ENCODE measurements at places on chromosomes 5 and 9.
A peak's percentile ranks its signal among the peaks of the same experiment; 100 is the strongest.

DNA sequence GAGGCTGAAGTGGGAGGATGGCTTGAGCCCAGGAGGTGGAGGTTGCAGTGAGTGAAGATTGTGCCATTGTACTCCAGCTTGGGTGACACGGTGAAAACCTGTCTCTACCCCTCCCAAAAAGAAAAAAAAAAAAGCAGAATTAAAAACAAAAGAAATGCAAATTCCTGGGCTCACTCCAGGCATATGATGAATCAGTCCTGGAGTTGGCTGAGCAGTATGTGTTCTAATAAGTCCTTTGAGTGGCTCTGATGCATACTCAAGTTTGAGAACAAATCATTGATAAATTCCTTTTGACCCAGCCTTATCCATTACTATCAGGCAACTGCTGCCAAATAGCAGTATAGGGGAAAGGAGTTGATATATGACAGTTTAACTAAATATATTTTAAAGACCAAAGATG, 28.3 kb downstream of the UHRF2 start:
- no peak for DNase-seq

GRCh38 chr5:147223343-147223742, 11.5 kb upstream of the STK32A start:
- DNase-seq: no peak

- DNase-seq: no peak
Observed at GRCh38 chr9:127351182-127352166, 45.5 kb upstream of the SLC2A8 start.

DNA sequence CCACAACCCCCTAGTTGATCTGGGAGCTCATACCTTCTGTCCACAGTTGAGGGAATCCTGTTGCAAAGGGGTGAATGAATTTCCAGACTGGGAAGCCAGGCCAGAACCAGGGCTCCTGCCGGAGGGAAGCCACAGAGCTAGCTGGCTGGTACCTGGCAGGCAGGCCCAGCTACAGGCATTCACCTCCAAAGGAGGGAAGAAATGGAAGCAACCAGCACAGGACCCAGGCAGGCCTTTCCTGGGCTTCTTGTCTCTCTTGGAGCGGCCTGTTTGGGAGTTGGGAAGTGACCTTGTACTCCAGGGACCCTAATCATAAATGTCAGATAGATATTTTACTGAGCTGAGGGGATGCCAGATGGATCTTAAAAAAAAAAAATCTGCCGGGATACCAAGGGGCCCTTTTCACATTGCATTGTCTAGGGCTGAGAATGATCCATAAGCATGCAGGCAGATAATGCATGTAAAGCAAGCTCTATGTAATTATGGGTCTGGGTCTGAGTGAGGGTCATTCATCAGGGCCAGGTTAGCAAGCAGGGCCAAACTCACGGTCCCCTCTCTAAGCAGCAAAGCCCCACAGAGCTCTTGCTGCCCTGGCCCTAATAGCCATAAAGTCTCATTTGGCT, 8.4 kb downstream of the NR2F1 start:
- no peak for DNase-seq

DNA sequence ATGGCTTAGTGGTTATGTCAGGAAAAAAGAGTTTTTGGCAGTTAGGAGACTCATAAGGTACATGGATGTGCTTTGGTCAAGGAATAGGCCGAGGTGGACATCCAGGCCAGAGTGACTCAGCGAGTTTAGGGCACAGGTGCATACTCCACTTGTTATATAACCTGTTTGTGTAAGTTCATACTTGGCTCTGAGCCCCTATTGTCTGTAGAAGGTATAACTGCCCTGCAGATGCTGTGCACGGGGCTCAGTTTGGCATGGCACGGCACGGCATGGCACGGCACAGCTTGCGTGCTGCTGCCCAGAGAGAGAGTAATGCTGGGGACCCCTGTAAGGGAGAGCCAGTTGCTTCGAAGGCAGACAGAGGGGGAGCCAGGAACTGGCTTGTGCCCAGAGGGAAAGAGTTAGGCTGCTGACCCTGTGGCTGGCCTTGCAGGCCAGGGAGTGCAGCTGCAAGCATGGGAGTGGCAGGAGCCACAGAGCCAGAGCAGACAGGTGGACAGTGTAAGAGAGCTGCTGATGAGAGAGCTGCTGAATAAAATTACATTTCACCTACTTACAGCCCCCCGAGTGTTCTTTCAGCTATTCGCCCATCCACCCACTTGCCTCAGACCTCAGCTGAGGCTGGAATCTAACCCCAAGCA, 32.2 kb downstream of the GCNT4 start:
- DNase-seq: no peak

DNA sequence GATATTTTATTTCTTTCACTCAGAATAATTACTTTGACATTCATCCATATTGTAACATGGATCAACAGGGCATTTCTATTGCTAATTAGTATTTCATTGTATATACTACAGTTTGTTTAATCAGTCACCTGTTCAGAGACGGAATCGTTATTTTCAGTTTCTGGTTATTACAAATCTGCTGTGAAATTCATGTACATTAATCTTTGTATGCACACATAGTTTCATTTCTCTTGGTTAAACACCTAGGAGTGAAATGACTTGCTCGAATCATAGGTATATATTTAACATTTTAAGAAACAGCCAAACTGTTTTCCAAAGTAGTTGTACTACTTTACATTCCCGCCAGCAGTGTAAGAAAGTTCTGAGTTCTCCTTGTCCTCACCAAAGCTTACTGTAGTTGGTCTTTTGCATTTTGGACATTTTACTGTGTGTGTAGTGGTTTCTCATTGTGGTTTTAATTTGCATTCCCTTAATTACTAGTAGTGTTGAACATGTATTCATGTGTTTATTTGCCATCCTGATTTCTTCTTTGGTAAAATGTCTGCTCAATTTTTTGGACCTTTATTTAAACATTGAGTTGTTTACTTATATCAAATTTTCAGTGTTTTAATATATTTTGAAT, 198.2 kb downstream of the SAXO1 start:
- DNase-seq: no peak

DNA sequence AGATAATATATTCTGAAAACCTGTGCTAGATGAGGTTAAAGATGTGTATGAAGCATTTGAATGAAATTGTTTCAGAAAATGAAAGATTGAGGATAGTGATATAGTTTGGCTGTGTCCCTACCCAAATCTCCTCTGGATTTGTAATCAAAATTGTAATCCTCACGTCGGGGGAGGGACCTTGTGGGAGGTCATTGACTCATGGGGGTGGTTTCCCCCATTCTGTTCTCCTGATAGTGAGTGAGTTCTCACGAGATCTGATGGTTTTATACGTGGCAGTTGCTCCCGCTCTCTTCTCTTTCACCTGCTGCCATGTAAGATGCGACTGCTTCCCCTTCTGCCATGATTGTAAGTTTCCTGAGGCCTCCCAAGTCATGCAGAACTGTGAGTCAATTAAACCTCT, 2.0 kb upstream of the TEX48 start:
- peak; percentile 31 for DNase-seq

- no peak for DNase-seq
Observed at GRCh38 chr5:73486119-73486899, 11.9 kb upstream of the BTF3 start.

DNA sequence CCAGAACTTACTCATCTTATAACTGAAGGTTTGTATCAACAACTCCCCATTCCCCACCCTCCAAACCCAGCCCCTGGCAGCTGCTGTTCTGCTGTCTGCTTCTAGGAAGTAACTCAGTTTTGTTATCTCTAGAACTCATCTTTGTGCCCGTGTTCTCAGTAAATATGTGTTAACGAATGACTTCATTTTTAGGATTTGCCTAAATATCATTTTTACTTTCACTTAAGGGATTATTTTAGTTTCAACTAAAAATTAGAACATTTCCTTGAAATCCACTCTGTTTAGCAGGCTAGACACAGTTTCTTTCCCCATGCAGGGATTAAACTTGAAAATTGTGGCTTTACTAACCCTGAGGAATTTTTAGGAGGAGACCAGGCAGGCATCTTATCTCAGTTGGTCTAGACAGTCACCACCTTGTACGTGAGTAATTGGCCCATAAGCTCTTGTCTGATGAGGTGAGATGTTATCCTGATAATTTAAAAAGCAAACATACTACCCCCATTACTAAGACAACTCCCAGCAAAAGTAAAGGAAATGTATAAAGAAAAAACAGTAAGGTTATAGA, 68.2 kb upstream of the TNFAIP8 start:
- no peak for DNase-seq

GRCh38 chr5:6492934-6493333, 44.3 kb downstream of the UBE2QL1 start:
- DNase-seq: no peak

- DNase-seq: no peak
Observed at GRCh38 chr5:122741681-122742080, 33.2 kb upstream of the SNX2 start.

DNA sequence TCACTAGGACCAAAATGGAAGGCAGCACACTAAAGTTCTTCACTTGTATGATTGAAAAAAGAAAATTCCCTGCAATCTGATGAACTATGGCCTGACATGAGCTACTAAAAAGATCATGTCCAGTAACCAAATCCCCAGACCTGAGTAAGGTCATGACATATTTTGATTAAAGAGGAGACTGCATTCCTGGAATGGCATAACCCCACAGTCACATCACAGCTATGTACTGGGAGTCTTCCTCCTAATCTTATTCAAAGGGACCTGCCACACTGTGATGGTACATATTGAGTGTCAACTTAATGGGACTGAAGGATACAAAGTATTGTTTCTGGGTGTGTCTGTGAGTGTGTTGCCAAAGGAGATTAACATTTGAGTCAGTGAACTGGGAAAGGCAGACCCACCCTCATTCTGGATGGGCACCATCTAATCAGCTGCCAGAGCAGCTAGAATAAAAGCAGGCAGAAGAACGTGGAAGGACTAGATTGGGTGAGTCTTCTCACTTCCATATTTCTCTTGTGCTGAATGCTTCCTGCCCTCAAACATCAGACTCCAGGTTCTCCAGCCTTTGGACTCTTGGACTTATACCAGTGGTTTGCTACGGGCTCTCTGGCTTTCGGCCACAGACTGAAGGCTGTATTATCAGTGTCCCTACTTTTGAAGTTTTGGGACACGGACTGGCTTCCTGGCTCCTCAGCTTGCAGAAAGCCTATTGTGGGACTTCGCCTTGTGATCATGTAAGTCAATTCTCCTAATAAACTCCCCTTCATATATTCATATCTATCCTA, 345.0 kb downstream of the TMEM38B start:
- DNase-seq: no peak

GRCh38 chr9:13165956-13166355, 113.5 kb downstream of the MPDZ start:
- no peak for DNase-seq

GRCh38 chr9:98935071-98935505, 8.6 kb upstream of the COL15A1 start:
- no peak for DNase-seq

DNA sequence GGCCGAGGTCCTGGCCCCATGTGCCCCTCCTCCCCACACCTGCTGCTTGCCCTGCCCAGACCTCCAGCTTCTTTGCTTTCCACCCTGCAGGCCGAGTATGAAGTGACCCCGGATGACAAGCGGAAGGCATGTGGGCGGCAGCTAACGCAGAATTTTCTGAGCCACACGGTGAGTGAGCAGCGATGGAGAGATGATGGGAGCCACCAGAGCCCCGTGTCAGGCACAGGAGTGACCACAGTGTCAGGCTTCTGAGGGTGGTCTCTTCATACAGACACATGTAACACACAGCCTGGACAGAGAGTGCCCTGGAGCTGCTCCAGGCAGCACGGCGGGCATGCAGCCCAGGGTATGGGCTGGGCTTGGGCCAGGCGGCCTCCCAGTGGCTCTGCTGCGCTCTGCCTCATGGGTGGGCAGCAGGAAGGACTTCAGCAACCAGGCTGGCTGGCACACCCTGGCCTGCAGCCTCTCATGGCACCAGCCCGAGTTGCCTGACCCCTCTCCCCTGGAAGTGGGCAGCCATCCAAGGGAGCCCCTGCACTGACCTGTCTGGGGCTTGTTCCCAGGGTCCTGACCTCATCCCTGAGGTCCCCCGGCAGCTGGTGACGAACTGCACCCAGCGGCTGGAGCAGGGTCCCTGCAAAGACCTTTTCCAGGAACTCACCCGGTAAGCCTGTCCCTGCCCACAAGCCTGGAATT, 5.8 kb downstream of the GRK6 start:
- DNase-seq: no peak

- no peak for DNase-seq
Observed at GRCh38 chr5:166045961-166046360, 2245.5 kb upstream of the WWC1 start.

DNA sequence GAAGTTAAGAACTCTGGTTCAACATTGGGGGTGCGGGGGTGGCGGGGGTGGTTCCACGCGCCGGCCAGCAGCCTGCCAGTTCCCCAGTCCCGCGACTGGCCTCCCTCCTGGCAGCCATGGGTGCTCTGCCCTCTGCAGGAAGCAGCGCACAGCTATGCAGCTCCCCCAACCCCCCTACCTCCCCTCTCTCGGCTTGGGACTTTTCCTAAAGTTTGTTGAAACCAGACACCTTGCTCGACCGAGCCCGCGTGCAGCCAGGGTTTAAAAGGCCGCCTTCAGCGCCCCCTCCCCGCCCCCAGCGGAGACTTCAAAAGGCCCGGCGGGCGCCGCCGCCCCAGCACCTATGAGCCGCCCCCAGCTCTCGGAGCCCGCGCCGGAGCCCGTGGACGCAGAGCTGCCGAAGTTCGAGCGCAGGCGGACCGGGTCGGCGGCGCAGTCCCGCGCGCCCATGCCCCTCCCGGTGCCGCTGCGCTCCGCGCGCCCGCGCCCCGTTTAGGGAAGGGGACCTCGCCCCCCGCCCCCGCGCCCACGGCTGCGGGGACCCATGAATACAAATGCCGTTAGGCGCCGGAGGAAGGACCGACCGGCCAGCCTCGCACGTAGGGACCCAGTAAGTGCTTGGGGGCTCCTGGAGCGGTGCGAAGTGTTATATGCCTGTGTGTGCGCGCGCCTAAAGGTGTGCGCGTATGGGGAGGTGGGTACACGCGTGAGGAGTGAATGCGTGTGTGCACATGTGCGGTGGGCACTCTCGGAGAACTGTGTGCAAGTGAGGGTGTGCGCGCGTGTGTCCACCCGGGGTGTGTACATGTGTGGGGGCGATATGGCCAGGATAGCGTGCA, 1.4 kb upstream of the COL27A1 start:
- DNase-seq: peak; percentile 6

Data from stimulated activated CD4-positive, alpha-beta T cell treated with anti-CD3 and anti-CD28 coated beads, Interleukin-2, amount 100 ng/mL, for 4 hours (primary cell).